ENCODE measurements at places on chromosomes 13 and 19. TPM values are rescaled to one million over a fixed set of nuclear protein-coding genes. Genes with fewer than 3 reads are reported as not detected.

Gene KPNA3
- 46.6 TPM for total RNA-seq

GRCh38 chr13:106513025-106513983 lies 22.2 kb downstream of the EFNB2 start:
- no peak overlapping the region for H3K27ac ChIP-seq
- H3K27me3 ChIP-seq: no peaks in the 10 kb centered on the region
- no peak for DNase-seq
- H3K4me1 ChIP-seq: peaks cover 41% of the 10 kb centered on the region

DNA sequence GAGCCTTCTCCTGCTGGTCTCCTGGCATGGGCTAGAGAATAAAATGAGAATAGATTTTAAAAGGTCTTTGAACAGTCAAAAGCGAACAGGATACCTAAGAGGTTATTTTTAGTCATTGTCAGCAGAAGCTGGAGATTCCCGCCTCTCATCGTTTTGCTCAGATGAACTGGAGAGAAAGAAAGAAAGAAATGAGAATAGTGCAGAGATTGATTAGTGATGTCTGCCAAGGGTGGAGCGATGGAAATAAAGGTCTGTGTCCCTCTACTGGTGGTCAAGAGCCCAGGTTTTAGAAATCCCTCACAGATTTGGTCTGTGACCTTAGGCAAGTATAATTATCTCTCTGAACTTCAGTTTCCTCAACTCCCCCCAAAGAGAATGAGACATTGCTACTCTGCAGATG lies 5.3 kb downstream of the NCAN start:
- H3K36me3 ChIP-seq: peaks cover 4% of the 10 kb centered on the region
- H3K27ac ChIP-seq: no peak overlapping the region
- H3K4me1 ChIP-seq: peaks cover 18% of the 10 kb centered on the region
- H3K4me3 ChIP-seq: peak overlapping the region; percentile 20
- DNase-seq: no peak
- H3K27me3 ChIP-seq: peaks cover 10% of the 10 kb centered on the region

DNA sequence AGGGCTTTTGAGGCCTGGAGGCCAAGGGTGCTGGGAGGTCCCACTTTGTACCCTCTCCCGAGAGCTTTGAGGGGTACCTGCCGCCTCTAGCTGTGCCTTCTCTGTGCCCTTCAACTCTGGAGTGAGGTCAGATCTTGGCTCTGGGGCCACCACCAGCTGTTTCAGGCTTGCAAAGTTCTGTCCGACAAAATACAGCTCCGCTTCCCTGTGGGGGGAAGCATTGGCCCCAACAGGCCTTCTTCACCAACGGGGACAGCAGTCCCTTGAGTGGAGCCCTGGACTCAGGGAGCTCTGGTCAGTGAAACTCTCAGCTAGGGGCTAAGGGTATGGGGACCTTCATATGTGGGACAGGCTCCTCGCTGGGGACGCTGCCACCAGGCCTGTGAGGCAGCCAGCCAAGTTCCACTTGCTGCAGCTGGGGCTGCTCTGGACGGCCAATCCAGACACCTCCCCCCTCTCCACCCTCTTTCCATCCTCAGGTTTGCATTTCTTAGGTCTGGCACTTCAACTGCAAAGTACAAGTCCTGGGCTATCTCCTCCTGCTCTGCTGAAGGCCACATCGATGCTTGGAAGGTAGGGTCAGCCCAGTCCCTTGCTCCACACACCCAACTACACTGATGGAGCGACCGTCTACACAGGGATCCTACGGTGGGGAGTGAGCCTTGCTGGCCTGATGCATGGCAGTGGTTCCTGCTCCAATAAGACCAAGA lies 46.8 kb downstream of the C13orf46 start:
- no peak overlapping the region for H3K4me3 ChIP-seq
- no peaks in the 10 kb centered on the region for H3K4me1 ChIP-seq
- peaks cover 1% of the 10 kb centered on the region for H3K27me3 ChIP-seq

GRCh38 chr19:55257461-55258420 lies 1.1 kb downstream of the PPP6R1 start:
- H3K27ac ChIP-seq: peak overlapping the region; percentile 62
- H3K4me3 ChIP-seq: peak overlapping the region; percentile 94
- peaks cover 37% of the 10 kb centered on the region for H3K4me1 ChIP-seq
- peak; percentile 44 for DNase-seq

DNA sequence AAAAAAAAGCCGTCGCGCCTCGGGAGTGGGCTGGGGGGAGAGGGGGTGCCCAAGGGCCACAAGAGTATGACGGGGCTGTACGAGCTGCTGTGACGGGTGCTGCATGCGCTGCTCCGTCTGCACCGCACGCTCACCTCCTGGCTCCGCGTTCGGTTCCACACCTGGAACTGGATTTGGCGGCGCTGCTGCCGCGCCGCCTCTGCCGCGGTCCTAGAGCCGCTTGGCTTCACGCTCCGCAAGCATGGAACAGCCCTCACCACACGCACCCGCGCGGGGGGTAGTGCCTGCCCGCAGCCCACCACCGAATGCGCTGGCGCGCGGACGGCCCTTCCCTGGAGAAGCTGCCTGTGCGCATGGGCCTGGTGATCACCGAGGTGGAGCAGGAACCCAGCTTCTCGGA lies 18.8 kb downstream of the C1QTNF9 start:
- no peaks in the 10 kb centered on the region for H3K27me3 ChIP-seq
- no peaks in the 10 kb centered on the region for H3K36me3 ChIP-seq
- H3K27ac ChIP-seq: no peak overlapping the region

Measured in glutamatergic neuron (in vitro differentiated cells).